ENCODE measurements at places on chromosomes 5 and 9.

- no peak for DNase-seq
Observed at GRCh38 chr5:8848997-8849594, 696.8 kb downstream of the SEMA5A start.

DNA sequence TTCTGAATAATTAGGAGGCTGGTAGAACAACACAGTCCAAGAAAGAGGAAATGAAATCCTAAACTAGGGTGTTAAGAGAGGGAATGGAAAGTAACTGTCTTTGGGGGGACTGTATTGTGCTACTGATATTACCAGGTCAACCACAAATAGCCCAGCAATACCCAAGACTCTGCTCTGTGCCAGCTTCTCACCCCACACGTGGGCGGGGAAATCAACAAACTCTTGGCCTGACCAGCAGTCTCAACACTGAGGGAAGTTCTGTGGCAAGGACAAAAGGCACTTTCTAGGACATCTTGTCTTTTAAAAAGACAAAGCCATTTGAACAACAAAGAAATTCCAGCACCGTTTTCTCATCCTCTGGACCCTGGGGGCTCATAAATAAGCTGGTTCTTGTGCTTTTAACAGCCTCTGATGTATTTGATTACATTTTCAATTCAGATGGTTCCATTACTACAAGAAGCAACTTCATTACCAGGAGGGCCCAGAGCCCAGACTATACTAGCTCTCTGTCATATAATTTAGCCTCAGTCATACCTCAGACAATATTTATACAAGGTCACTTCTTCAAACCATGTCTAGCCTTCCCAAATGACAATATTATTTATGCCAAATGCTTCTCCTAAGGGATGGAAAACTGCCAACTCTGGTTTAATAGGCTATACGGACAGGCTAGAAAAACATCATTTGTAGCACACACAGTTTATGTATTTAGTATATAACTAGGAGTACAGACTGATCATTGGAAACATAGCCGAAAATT is 297.8 kb downstream of the CWC27 start:
- DNase-seq, result no peak

GRCh38 chr5:174320051-174320450 is 274.5 kb downstream of the NSG2 start:
- no peak for DNase-seq

DNA sequence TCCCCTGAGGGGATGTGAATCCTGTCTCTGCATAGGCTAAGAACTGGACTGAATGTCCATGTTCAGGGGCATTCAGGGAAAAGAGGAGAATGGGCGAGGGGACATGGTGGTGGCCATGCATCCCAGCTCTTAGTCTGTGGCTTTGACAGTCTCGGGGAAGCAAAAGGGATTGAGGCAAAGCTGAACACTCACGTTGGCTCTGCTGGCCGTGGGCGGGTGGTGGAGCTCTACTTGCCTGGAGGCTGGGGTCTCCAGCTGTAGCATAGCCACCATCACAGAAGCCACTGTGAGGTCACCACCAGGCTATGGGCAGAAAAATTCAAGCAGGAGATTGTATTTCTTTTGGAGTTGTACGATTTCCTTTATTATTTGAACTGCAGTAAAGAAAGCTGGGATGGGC is 4.1 kb downstream of the GARIN3 start:
- DNase-seq, result no peak

DNA sequence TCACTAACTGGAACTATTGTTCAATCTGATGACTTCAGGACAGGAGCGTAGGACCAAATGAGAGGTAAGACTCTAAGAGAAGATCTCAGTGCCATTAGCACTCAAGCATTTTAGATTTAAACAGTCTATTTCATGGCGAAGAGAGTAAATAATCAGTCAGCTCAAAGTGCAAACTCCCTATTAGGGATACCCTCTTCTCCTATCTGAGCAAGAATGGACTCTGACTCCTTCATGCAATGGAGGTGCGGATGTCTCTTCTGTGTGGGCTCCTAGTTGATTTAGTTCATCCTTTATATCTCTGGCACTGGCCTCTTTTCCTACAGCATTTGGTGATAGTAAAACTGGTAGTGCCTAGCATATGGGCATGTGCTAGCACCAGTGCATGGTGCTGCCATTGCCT is 144.6 kb downstream of the SMC2 start:
- DNase-seq, result no peak

Data from NCI-H1930 (cell line).